ENCODE measurements at places on chromosomes 13 and 19.

DNA sequence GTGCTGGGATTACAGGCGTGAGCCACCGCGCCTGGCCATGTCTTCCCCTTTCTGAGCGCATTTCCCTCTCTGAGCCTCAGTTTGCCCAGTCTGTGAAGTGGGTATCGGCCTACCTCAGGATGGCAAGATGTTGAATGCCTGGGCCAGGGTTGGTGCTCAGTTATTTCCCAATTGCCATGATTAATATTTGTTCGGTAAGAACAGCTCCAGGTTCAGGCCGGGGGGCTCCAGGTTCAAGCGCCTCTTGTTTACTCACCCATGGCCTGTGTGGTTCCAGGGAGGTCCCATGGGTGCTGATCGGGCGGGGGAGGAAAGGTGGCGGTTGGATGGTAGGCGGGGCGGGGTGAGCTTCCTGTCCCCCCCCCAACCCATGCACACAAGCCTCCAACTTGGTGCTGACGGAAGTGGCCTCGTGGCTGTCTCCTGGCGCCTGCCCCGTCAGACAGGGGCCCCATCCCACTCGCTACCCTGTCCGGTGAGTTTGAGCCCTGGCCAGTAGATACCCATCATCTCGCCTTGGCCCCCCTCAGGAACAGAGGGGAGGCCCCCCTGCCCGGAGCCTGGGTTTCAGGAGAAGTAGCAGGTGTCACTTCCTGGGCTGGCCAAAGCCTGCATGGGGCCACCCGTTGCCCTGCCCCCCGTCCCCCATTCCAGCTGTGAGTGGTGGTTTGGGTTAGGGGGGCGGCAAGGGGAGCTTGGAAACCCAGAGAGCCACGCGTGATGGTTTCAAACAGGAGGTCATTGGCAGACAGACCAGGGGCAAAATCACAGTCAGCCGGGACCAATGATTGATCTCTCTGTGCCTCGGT lies at the start of gene FCHO1:
Gene FCHO1, plus strand, starts transcription at position 375 of the 809 bp plus-strand sequence. CDS start 3,688 bp downstream, outside the sequence.
- DNase-seq: peak; percentile 69

- DNase-seq: peak; percentile 45
Measured at GRCh38 chr19:10339380-10339960, at the start of gene ICAM3. ICAM3 (minus strand) TSS chr19:10339624; CDS start chr19:10339614, 10 bp downstream.

GRCh38 chr13:100542826-100543156 lies 45.8 kb downstream of the GGACT start:
- DNase-seq: no peak

- DNase-seq: no peak
Measured at GRCh38 chr19:37942516-37942902, 35.5 kb downstream of the SIPA1L3 start.

DNA sequence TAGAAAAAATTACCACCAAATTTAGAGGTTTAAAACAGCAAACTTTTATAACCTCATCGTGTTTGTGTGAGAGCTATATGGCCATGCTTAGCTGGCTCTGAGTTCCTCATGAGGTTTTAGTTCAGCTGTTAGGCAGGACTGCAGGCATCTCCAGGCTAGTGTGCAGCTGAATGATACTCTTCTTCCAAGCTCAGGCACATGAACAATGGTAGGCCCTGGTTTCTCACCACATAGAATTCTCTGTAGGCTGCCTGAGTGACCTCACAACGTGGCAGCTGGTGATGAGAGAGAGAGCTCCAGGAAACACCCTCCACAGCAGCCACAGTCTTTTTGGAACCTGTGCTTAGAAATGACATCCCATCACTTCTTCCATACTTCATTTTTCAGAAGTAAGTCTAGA lies 540.6 kb upstream of the MIR17HG start:
- no peak for DNase-seq

DNA sequence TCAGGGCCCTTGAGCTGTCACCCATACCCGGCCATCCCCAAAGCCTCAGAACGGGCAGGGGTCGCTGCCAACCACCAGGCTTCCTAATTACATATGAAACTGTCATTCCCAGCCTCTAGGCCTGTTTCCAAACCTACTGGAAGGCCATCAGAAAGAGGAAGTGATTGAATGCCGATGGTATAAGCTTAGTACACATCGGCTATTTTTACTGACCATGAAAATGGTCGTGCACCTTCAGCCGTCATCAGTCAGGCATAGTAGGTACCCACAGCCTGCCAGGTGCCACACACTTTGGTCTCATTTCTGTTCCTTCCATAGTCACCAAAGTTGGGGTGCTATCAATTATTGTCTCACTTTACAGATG lies 10.2 kb downstream of the KRI1 start:
- DNase-seq: no peak

GRCh38 chr13:92537471-92537870 lies 689.1 kb upstream of the GPC6 start:
- DNase-seq: no peak

DNA sequence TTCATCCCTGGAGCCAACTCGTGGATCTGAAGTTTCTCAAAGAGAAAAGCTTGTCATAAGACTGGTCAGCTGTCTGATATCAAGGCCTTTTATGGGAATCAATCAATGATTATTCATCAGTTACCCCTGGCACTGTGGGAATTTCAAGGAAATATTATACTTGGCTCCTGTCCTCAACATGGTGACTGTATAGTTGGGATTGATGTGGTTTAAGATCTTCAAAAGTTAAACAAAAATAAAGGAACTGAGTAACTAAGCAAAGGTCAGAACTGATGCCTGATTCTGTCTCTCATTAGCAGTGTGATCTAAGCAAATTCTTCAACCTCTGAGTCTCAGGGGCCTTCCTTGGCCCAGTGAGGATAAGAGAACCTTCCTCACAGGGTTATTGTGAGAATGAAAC lies 22.2 kb upstream of the SERPINE3 start:
- no peak for DNase-seq

DNA sequence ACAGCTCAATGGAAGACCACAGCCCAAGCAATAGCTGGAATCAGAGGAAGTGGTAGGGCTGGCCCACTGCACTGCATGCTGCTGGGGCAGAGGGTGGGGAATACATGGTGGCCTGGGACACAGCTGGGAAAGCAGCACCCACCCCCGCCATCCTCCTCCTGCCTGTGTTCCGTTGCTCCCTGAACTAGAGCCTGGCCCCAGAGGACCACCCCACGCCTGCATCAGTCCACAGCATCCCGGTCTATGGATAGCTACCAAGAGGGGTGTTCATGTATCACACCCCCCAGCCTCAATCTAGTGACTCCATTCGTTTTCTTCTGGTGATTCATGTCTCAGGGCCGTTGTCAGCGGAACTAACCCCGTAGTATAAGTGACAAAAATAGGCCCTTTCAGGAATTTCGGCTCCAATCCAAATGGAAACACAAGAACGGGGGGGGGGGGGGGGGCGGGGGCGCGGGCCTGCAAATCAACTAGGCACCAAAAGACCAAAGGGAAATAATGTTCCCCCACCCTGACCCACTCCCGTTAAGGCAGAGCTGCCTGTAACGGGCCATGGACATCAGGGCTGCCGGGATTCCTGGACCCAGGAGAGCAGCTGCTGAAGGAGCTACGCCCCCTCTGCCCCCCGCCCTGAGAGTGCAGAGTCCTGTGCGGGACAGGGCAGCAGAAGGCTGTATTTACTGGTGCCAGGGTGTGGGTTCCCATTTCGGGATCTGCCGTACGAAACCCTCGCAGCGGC lies 18.9 kb upstream of the EPHX3 start:
- DNase-seq: no peak

- DNase-seq: no peak
Measured at GRCh38 chr13:41606646-41607045, 149.3 kb downstream of the RGCC start.

DNA sequence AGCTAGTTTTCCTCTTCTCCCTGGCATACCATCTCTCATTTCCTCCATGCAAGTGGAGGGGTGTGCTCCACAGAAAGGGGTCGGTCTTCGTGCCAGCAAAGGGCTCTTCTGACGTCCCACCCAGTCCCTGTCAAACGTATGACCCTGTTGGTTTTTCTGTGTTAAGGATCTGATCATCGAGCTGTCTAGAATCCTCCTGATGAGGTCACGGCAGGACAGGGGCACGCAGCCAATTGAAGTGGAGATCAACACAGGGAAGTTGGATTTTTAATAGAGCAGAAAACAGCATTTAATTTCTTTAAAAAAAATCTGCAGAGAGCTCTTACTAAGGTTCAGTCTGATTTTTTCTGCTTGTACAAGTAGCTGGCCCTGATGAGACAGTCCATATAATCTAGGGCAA lies 339.4 kb downstream of the TEX29 start:
- DNase-seq: no peak

GRCh38 chr13:44331446-44331845 lies 42.2 kb upstream of the SERP2 start:
- no peak for DNase-seq

GRCh38 chr13:53759016-53759415 lies 730.4 kb downstream of the OLFM4 start:
- no peak for DNase-seq

DNA sequence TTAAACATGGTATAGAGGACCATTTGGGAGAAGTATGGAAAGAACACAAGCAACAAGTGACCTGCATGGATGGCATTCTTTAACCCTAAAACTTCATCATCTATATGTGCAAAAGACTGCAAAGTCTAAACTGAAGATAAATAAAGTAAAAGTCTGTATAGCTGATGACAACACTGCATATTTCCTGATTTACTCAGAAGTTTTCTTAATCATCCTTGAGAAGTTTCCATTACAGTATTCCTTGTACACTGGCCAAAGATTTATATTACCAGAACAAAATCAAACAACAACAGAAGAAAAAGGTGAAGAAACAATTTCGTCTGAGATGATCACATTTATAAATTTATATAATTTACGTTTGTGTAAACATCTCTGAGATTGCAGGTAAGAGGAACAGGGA lies 805.7 kb downstream of the PCDH9 start:
- no peak for DNase-seq

DNA sequence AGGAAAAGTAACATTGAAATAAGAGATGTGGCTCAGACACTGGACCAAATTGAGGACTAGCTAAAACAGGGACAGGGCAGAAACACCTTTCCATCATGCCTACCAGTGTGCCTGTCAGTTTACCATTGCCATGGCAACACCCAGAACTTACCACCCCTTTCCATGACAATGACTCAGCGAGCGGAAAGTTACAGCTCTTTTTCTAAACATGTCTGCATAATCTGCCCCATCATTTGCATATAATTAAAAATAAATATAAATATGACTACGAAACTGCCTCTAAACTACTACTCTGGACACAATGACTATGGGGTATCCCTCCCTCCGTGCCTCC lies 96.0 kb downstream of the UBL3 start:
- DNase-seq: no peak
